PC-9 (cell line): ENCODE measurements at places on chromosomes 6 and 20. TPM values are rescaled to one million over a fixed set of nuclear protein-coding genes. Genes with fewer than 3 reads are reported as not detected.
A peak's percentile ranks its signal among the peaks of the same experiment; 100 is the strongest.

The SIRPB2 gene
- 4.5 and 7.1 TPM in 2 replicates for total RNA-seq

The RIPOR2 gene
- 0.63 and 0.94 TPM in 2 replicates for total RNA-seq

GRCh38 chr20:43870484-43870883 is 44.2 kb upstream of the TOX2 start:
- H3K27ac ChIP-seq = no peak overlapping the region
- no peaks in the 10 kb centered on the region for H3K27me3 ChIP-seq
- no peak for DNase-seq
- H3K36me3 ChIP-seq = no peaks in the 10 kb centered on the region

GRCh38 chr20:62232194-62232593 is 6.1 kb upstream of the OSBPL2 start:
- no peaks in the 10 kb centered on the region for H3K36me3 ChIP-seq
- peaks cover 2% of the 10 kb centered on the region; the same call in 1 of the 2 replicates for H3K27me3 ChIP-seq
- peak; percentile 89 for DNase-seq
- H3K4me1 ChIP-seq = peaks cover 22% of the 10 kb centered on the region
- no peak overlapping the region for H3K4me3 ChIP-seq

DNA sequence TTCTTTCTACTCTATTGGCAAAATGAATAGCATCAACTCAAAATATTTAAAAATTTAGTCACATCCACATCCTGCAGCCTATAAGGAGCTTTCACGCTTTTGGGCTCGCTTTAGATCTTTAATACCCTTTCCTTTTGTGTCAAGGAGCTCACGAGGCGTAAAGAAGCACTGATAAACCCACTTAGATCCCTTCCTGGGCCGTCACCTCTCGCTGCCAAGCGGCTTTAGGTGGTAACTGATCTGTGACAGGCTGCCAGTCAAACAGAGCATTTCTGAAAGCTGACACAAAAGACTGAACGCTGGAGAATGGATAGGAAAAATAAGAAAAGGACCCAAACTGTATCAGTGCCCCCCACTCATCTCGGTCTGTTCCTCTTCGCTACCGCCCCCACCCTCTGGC is 385.7 kb upstream of the MMS22L start:
- H3K27ac ChIP-seq = no peak overlapping the region
- H3K4me1 ChIP-seq = 0 out of 2 replicates have a peak, but pooled peaks cover 8% of the 10 kb centered on the region
- H3K4me3 ChIP-seq = no peak overlapping the region
- no peaks in the 10 kb centered on the region for H3K27me3 ChIP-seq
- DNase-seq = no peak
